NCI-H1436 treated with DMSO at 0.1 percent for 48 hours (cell line): ENCODE measurements at places on chromosomes 5 and 9.
A peak's percentile ranks its signal among the peaks of the same experiment; 100 is the strongest.

- no peak for DNase-seq
Measured at GRCh38 chr9:995192-995591, 18.7 kb downstream of the DMRT3 start.

- DNase-seq, result no peak
Measured at GRCh38 chr5:67094476-67095300, 101.9 kb downstream of the CD180 start.

GRCh38 chr5:81242906-81243436 lies 9.8 kb downstream of the CKMT2 start:
- DNase-seq, result peak; percentile 46

GRCh38 chr5:91381239-91381773 lies 1.8 kb downstream of the ARRDC3 start:
- no peak for DNase-seq
